ENCODE measurements at places on chromosomes 5 and 9.

- no peak for DNase-seq
These were observed 1.2 kb downstream of the TTC33 start for GRCh38 chr5:40754381-40755092.

DNA sequence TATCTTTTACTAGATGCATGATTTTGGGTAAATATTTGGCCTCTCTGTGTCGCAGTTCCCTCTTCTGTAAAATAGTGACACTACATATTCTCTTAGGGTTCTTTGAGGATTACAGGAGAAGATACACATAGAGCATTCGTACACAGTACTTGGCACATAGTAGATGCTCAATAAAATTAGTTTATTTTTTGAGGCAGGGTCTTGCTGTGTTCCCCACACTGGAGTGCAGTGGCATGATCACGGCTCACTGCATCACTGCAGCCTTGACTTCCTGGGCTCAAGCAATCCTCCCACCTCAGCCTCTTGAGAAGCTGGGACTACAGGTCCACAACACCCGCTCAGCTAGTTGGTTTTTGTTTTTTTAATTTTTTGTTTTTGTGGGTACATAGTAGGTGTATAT lies 1.6 kb downstream of the SCAI start:
- DNase-seq, result no peak

- no peak for DNase-seq
These were observed 390.3 kb downstream of the PDE4D start for GRCh38 chr5:59503220-59503619.

DNA sequence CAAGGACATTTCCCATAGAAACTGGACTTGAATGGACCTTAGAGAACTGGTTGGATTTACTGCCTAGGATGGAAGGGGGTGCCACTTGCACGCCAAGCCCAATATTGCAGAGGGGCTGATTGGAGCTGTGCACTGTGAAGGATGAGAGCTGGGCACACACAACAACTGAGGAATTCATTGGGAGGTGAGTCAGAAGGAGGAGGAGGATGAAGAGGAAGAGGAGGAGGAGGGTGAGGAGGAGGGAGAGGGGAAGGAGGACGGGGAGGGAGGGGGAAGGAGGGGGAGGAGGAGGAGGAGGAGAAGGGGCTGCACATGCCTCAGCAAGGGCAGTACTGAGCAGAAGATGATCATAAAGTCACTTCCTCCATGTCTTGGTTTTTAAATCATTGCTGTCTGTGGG lies 5.7 kb upstream of the ICE1 start:
- DNase-seq, result no peak

GRCh38 chr5:58106754-58107410 lies 353.0 kb downstream of the PLK2 start:
- no peak for DNase-seq

DNA sequence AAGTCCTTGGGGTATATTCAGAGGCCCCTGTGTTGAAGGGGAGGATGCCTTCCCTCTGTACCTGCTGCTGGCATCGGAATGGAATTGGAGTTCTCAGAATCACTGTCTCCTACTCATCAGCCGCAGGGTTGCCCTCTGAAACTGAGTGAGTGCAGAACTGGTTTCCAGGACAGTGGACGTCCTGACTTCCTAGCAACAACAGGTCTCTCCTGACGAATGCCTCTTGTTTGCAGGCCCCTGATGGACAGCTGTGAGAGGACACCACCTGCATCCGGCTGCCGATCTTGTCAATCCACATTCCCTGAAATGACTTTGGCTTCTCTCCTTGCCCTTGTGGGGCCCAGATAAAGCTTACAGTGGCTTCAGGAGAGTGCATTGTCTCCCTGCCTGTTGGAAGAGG lies 274.5 kb downstream of the NSG2 start:
- DNase-seq, result no peak

DNA sequence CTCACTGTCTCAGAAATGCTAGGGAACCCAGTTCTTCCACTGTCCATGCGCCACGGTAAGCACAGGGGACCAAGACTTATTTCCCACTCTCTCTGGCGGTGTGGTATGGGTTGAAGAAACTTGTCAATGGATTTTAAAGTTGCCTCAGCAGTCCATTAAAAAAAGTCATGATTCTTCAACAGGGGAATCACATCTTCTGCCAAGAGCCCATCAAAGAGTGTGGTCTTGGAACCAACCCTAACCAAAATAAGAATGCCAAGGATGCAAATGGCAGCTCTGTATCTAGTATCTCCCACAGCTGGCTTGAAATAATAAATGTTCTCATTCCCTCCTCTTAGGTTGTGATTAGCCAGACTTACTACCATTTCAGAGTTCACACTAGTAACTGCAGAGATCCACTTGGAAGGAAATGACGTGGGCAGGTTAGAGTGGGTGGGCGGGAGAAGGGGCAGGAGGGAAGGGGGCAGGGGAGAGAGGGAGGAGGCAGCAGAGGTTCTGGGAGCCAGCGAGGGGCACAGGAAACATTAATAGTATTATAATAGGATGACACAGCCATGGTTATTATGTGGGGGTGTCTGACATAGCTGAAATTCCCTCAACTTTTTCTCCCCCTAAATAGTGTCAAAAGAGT lies 17.6 kb downstream of the PTCH1 start:
- DNase-seq, result no peak

GRCh38 chr9:134432471-134432870 lies 106.2 kb downstream of the RXRA start:
- DNase-seq, result no peak

GRCh38 chr5:78364005-78364404 lies 3.6 kb downstream of the SCAMP1 start:
- no peak for DNase-seq

DNA sequence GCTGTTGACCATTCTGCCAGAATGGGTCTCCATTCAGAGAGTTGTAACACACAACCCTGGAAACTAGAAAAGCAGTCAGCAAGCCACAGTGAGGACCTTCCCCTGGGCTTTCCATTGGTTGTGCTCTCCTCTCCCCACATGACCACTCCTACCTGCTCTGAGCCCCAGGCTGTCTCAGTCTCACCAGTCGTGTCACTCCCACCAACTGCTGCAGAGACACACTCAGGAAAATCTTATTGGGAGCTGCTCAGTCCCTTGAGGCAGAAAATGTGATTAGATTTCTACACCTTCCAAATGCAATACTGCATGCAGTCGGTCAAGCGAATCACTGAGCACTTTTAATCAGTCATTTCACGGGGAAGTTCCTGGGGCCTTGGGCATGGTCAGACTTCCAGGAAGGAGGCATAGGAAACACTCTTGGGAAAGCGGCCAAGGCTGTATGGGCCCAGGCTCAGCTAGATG lies 284.2 kb upstream of the NMUR2 start:
- DNase-seq, result no peak

DNA sequence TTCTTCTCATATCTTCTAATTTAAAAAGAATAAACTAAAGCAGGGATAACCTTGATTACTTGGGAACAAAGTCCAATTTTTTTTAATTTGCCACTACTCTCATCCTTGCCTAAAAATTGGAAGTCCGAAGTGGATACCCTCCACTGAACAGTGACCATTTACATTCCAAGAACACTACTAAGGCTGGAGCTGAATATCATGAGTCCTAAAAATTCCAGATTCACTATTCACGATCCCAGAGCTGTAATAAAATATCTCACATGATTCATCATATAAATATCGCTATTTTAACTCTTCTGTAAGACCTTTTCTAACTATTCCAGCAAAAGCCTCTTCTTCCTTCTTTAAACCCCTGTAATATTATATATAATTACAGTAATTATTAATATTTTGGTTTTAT lies 57.4 kb downstream of the ATPSCKMT start:
- DNase-seq, result no peak

DNA sequence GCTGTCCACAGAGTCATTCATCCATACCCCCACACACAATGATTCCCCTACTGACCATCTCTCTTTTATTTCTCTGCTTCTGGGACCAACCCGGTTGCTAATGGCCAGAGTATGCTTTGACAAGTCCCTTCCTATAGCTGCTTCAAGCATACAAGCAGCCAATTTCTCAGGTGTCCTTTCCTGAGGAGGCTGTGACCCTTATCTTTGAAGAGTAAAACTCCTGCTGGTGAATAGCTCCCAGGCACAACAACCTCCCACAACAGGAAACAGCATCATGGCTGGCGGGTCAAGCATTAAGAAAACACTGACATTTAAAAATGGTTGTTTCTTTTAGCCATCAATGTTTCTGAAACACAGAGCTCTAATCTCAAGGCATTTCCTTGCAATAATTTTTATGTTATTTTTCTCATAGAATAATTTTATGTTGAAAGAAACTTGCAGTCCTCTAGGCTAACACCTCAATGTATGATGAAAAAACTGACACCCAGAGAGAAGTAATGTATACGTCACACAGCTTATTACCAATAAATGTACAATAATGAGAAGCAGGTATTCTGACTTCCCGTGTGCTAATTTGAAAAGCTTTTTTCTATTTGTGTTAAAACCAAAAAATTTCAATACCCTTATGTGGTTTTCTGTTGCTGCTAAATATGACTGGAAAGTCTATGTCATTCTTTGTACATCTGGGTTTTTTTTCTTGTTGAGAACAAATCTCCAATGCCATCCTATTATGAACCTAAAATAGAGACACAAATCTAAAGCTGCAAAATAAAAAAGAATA lies 7.5 kb upstream of the PAM start:
- no peak for DNase-seq
